ENCODE measurements at places on chromosomes 3 and 15.
A peak's percentile ranks its signal among the peaks of the same experiment; 100 is the strongest.

GRCh38 chr3:104835376-104835775, 531.3 kb upstream of the ALCAM start:
- no peak for DNase-seq

DNA sequence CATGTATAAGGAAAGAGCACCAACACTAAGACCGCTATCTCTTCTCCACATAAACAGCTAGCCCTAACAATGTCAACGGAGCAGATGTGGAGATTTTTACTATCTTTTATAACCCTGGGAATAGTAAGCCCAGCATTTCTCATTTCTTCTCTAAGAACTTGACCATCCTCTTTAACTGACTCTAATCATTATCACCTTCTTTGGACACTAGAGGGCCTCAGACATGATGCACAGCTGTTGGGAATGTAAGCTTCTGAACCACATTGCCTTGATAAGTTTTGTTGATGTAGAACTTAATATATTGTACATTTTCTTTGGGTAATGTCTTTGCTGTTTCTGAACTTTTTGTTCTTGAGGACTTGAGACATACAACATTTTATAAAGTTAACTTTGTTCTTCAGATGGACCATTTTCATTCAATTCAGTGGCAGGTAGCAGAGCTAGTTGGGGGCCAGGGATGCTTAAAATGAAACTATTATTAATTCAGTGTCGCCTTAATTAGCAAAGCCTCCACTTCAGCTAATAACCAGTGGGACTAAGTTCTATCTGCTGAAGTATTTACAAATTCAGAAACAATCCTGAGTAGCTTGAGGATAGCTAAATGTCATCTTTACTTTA, 9.6 kb upstream of the TAGLN3 start:
- DNase-seq: no peak

- no peak for DNase-seq
Measured at GRCh38 chr3:177752831-177753230, 555.5 kb upstream of the TBL1XR1 start.

DNA sequence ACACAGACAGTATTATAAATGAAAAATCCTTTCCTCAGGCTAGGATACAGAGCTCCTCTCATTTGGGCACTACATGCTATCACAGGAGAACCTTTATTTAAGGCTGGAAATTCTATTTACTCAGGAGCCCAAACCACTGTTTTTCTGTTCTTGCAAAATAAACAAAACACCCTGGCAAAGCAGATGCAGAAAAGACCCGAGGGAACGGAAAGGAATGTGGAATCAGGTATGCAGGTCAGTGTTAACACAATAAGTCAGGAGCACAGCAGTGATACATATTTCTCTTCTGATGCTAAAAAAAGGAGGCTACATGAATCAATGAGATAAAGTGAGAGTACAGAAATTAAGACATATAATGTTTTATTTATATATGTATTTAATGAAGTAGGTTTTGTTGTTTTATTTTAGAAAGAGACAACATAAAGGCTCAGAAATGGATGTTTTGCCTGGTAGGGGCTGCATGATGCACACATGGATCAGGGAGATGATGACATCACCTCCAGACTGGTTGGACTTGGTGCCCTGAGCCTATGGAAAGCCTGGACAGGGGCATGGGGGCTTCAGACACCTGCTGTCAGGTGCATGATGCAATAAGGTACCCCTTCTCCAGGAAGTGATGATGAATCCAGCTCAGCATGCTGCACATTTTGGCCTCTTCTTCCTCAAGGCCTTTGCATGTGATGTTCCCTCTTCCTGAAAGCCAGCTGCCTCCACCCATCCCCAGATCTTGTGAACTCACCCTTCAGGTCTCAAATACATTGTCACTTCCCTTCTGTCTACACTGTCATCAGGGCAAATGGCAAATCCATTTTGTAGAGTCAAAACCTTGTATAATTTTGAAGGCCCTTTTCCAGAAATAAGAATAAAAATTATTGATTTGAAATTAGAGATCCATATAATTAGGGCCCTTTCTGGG, 19.1 kb upstream of the RBP1 start:
- DNase-seq: no peak

- no peak for DNase-seq
Measured at GRCh38 chr3:133270631-133271030, 129.2 kb upstream of the BFSP2 start.

GRCh38 chr3:193342551-193342950, 36.0 kb downstream of the ATP13A5 start:
- no peak for DNase-seq

DNA sequence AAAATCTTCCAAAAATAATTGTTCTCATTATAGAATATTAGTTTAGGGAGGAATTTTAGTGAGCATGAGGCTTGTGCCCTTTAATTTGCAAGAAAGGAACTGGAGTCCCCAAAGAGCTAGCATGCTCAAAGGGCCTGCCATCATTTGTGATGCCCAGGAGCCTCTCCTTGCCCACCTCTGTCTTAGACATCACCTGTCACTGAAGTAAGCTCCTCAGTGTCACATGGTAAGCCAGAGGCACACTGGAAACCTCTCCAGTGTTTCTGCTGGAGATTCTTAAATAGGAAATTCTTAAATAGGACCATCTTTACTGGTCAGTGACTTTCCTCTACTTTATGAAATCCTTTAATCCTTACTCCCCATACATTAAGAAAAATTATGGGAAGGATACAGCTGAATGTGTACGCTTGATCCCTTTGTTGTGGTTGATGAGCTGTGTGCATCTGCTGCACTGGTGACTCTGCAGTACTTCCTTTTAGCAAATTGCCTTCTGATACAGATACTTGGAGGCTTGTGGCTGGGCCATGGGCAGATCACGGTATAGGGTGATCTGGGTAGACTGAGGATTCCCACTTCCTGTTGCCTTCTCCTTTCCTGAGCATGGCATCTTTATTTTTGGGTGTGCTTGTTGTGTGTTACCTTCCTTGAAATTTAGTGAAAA, 197.4 kb downstream of the KLHL25 start:
- DNase-seq: peak; percentile 18

DNA sequence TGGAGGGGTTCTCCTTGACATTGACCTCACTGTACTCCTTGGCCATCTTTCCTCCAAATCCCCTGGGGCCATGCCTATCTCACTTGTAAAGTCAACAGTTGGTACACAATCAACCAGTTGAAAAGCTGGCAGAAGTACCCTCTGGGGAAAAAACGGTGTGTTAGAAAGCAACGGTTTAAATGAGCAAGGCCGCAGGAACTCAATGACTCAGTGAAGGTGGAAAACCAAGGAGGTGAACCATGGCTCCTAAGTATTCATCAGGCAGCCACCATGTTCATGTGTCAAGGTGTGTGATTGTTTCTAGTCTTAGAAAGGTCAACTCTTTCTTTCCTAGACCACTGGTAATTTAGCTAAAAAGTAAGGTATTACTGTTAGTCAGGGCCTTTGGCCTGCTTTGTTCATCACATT, 130.9 kb upstream of the SATB1 start:
- no peak for DNase-seq

DNA sequence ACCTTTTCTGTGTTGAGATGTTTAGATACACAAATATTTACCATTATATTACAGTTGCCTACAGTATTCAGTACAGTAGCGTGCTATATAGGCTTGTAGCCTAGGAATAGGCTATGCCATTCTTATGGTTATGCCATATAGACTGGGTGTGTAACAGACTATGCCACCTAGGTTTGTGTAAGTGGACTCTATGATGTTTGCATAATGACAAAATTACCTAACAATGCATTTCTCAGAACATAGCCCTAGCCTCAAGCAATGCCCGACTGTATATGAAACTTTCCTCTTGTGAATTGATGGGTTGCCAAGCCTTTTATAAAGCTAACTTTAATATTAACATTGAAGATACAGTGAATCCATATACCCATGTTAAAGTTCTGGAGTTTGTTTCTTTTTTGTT, 10.3 kb upstream of the PHLDB2 start:
- no peak for DNase-seq

GRCh38 chr3:177983320-177983719, 552.9 kb upstream of the KCNMB2 start:
- no peak for DNase-seq

- DNase-seq: no peak
Measured at GRCh38 chr3:131081224-131081623, 54.5 kb downstream of the NEK11 start.

GRCh38 chr3:138796761-138797160, 38.0 kb downstream of the PIK3CB start:
- no peak for DNase-seq

- no peak for DNase-seq
Measured at GRCh38 chr3:9810433-9810770, 340 bp downstream of the TTLL3 start.

- DNase-seq: no peak
Measured at GRCh38 chr3:18546632-18547031, 121.5 kb upstream of the SATB1 start.

- no peak for DNase-seq
Measured at GRCh38 chr15:47332481-47332880, 384.8 kb upstream of the SEMA6D start.

GRCh38 chr3:196631682-196632045, 7.8 kb upstream of the NRROS start:
- DNase-seq: no peak

DNA sequence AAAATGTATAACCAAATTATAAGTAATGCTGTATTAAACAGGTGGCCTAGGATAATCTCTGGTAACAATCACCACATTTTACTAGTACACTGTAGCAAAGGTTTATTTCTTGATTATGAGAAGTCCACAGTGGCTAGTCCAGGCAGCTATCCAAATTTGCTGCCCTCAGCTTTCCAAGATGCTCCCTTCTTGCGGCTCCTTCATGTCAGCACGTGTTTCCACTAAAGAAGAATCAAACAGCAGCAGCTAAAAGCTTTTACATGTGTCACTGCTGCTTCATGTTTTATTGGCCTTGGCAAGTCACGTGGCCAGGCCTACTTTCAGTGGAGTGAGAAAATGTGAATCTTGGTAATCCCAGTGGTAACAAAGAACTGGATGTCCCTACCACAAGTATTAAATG, 5.6 kb upstream of the RBMS3 start:
- no peak for DNase-seq

DNA sequence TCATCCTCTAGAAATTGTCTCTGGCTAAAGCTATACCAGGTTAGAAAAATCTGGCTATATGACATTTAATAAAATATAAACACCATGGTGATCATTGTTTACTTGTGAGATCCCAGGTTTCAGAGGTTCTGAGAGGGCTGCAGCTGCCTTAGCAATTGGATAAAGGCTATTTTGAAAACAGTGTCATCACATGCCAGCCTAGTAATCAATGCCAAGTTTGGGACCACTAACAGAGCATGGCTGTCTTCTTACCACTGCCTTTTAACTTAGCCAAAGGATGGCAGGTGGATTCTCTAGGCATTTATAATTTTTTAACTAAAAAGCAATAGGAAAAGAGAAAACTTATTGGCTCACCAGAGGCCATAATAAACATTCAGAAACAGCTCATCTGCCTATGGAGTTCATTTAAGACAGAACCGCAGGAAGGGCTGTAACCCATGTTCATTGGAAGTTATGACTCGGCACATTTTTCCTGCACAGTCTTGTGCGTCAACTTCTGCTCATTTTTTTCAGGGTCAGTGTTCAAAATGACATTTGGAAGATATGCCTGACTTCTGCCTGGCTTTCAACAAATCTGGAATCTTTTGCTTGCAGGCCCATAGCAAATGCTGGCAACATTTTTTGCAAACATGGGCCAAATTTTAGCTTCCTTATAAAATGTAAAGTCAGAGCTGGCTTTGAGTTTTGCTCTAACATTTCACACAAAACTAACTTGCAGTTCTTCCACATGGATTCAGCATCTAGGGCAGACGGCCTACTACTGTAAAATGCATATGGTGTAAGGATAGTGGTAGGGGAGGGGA, 476.0 kb upstream of the TBL1XR1 start:
- DNase-seq: no peak

- DNase-seq: no peak
Measured at GRCh38 chr3:46492890-46493547, 4.8 kb upstream of the RTP3 start.

DNA sequence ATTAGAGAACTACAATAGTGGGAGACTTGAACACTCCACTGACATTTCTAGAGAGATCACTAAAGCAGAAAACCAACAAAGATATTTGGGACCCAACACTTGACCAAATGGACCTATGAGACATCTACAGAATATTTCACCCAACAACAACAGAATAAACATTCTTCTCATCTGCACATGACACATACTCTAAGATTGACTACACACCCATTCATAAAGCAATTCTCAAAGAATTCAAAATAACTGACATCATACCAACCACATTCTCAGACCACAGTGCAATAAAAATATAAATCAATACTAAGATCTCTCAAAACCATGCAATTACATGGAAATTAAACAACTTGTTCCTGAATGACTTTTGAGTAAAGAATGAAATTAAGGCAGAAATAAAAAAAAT, 473.7 kb downstream of the LPP start:
- DNase-seq: no peak

DNA sequence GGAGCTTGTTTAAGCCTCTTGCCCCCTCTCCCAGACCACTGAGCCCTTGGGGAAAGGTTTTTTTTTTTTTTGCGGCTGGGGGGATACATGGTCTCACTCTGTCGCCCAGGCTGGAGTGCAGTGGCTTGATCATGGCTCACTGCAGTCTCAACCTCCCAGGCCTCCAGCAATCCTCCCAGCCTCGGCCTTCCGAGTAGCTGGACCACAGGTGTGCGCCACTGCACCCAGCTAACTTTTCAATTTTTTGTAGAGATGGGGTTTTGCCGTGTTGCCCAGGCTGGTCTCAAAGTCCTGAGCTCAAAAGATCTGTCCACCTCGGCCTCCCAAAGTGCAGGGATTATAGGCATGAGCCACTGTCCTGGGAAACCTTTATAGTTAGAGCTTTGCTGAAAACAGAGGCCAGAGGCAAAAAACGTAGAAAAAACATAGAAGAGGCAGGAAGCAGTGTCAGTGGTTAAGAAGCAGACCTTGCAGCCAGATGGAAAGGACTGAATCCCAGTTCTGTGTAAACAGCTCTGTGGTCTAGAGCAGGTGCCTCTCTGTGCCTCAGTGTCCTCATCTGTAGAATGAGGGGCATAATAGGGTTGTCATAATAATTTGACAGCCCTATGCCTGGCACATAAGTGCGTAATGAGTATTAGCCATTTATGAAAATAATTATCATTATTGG, 33.1 kb downstream of the CMTM7 start:
- DNase-seq: no peak

DNA sequence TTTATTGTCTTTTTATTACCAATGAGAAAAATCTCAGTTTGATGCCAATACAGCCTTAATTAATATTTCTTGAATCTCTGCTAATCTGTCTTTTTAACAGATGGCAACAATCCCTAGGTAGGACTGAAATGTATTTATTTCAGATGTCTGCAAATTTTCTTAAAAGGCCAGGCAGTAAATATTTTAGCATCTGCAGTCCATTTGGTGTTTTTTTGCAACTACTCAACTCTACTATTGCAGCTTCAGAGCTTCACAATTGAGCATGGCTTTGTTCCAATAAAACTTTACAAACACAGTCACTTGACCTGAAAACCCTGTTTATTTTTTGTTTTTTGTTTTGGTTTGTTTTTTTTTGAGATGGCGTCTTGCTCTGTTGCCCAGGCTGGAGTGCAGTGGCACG, 82.7 kb downstream of the RARB start:
- DNase-seq: no peak
